Right lobe of liver (tissue), 6 donors: ENCODE measurements at places on chromosomes 5 and 9. TPM values are rescaled to one million over a fixed set of nuclear protein-coding genes. Genes with fewer than 3 reads are reported as not detected.

The PCDHA5 gene
- not detected for total RNA-seq

- H3K27me3 ChIP-seq: no peaks in the 10 kb centered on the region
- H3K4me1 ChIP-seq: no peaks in the 10 kb centered on the region
- H3K36me3 ChIP-seq: no peaks in the 10 kb centered on the region
- no peak for DNase-seq
Observed at GRCh38 chr9:93194221-93194625, 10.3 kb downstream of the WNK2 start.

DNA sequence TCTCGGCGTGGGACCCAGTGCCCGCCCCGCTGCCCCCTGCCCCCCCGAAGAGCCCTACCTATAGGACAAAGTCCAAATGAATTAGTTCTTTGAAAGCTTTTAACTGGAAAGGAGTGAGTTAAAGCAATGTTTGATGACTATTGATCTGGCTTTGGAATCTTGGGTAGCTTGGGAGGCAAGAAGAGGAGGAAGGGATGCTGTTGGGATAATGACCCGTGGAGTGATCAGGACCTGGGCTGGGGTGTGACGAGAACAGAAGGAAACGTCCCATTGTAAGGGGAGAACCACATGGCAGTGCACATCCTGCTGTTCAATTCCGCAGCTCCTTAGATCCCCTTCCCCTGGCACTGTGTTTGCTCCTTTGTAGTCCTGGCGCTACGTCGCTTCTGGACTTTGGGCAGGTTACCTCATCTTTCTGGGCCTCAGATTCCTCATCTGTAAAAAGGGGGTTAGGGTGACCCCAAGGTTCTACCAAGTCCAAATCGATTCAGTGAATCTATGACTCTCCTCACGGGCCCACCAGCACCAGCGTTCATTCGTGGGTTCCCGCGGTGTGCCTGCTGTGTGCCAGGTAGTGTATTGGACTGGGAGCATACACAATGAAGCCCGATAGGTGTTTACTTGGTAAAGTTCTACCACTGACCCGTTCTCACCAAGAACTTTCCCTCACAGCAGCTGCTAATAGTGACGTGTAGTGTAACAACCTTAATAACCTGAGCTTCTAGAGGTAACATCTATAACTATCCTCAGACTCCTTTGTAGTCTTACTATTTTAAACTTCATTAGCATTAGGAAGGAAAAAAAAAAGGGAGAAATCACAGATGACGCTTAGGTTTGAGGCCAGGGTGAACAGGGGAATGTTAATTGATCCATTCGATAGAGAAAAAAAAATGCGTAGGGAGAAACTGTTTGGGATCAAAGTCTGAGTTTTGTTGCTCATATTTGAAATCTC is 1.1 kb upstream of the NADK2 start:
- peaks cover 27% of the 10 kb centered on the region for H3K4me1 ChIP-seq
- H3K36me3 ChIP-seq: no peaks in the 10 kb centered on the region
- H3K4me3 ChIP-seq: peak overlapping the region; percentile 78
- no peaks in the 10 kb centered on the region for H3K27me3 ChIP-seq
- H3K27ac ChIP-seq: peak overlapping the region; percentile 99
- DNase-seq: peak; percentile 35

- no peaks in the 10 kb centered on the region for H3K27me3 ChIP-seq
- no peaks in the 10 kb centered on the region for H3K36me3 ChIP-seq
- no peak overlapping the region for H3K4me3 ChIP-seq
Observed at GRCh38 chr9:20012232-20012631, 223.4 kb upstream of the SLC24A2 start.

DNA sequence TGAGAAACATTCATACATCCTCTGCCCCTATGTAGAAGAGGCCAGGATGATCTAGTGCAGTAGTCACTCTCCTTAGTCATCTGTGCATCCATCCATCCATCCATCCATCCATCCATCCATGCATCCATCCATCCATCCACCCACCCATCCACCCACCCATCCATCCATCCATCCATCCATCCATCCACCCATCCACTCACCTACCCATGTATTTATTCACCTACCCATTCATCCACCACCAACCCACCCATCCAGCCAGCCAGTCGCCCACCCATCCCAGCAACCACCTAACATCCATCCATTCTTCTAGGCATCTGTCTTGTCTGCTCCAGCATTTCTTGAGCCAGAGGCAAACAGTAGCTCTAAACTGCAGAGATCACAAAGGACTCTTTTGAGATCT is 87.1 kb downstream of the MSX2 start:
- no peaks in the 10 kb centered on the region for H3K27me3 ChIP-seq
- H3K4me3 ChIP-seq: no peak overlapping the region
- no peak for DNase-seq
- no peak overlapping the region for H3K27ac ChIP-seq
- H3K36me3 ChIP-seq: no peaks in the 10 kb centered on the region

- no peak overlapping the region for H3K4me3 ChIP-seq
- H3K4me1 ChIP-seq: no peaks in the 10 kb centered on the region
- no peak for DNase-seq
- no peak overlapping the region for H3K27ac ChIP-seq
- no peaks in the 10 kb centered on the region for H3K27me3 ChIP-seq
Observed at GRCh38 chr5:178182158-178182876, 4.9 kb downstream of the GMCL2 start.

- DNase-seq: no peak
- no peaks in the 10 kb centered on the region for H3K27me3 ChIP-seq
- no peak overlapping the region for H3K4me3 ChIP-seq
- no peak overlapping the region for H3K27ac ChIP-seq
- no peaks in the 10 kb centered on the region for H3K36me3 ChIP-seq
- H3K4me1 ChIP-seq: no peaks in the 10 kb centered on the region
Observed at GRCh38 chr5:137113161-137113560, 386.0 kb downstream of the SPOCK1 start.

- no peaks in the 10 kb centered on the region for H3K36me3 ChIP-seq
- no peak for DNase-seq
- no peak overlapping the region for H3K4me3 ChIP-seq
- no peaks in the 10 kb centered on the region for H3K4me1 ChIP-seq
Observed at GRCh38 chr9:71980266-71981190, 69.1 kb downstream of the C9orf85 start.

DNA sequence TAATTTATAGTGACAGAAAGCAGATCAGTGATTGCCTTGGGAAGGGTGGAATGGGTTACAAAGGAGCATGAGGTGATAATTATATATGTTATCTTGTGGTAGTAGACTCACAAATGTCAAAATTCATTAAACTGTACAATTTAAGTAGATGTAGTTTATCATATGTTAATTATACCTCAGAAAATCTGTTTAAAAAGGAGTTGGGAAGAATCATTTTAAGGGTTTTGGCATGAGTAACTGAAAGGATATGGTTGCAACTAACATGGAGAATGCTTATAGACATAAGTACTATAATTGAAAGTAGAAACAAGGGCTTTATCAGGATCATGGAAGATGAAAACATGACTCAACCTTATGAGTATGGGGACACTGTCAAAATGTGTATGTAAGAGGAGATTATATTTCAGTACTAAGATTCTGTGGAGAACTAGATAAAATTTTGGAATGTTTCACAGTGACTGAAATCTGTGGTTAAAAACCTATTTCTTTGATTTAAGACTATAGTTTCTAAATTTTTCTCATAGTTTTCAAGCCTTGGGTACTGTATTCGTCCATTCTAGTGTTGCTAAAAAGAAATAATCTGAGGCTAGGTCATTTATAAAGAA is 73.3 kb downstream of the FCHO2 start:
- no peak overlapping the region for H3K4me3 ChIP-seq
- no peaks in the 10 kb centered on the region for H3K4me1 ChIP-seq
- H3K36me3 ChIP-seq: no peaks in the 10 kb centered on the region
- H3K27me3 ChIP-seq: no peaks in the 10 kb centered on the region
- H3K27ac ChIP-seq: no peak overlapping the region
- no peak for DNase-seq

- no peaks in the 10 kb centered on the region for H3K4me1 ChIP-seq
- no peak for DNase-seq
- no peak overlapping the region for H3K27ac ChIP-seq
- H3K27me3 ChIP-seq: no peaks in the 10 kb centered on the region
- no peak overlapping the region for H3K4me3 ChIP-seq
- H3K36me3 ChIP-seq: no peaks in the 10 kb centered on the region
Observed at GRCh38 chr9:105308461-105309341, 64.2 kb downstream of the SLC44A1 start.
